ENCODE measurements at places on chromosomes 4 and X.

GRCh38 chr4:24849756-24850155 is 54.4 kb downstream of the SOD3 start:
- DNase-seq, result no peak

GRCh38 chr4:15695729-15696128 is 7.1 kb upstream of the BST1 start:
- DNase-seq, result peak; percentile 57

DNA sequence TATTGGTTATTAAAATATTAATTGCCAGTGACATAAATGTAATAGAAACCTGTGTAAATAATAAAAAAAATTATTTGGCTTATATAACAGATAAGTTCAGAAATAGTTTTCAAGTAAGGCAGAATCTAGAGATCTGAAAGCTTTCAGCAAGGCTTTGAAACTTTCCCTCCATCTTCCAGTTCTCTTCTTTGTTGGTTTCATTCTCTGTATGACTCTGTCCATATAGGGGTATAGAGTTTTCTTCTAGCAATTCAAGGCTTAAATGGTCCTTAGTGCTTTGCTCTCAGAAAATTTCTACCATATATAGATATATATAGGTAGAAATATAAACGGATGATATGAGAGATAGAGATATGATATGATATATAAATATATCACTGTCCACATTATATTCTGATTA is 160.5 kb upstream of the GABRA2 start:
- no peak for DNase-seq

DNA sequence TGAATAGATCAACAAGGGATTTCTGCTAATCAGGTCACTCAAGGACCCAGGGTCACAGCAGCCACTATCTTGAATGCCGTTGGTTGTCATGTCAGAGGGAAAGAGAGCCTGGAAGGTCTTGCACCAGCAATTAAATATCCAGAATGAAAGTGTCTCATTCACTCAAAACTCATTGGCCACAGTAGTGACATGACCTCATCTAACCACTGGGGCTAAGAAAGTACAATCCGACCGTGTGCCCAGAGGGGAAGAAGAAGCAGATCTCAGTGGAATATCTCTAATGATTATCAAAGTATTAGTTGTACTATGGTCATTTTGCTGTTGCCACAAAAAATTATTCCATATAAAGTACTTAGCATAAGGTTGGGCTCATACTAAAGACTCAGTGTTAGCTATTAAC is 210.0 kb downstream of the QDPR start:
- no peak for DNase-seq

DNA sequence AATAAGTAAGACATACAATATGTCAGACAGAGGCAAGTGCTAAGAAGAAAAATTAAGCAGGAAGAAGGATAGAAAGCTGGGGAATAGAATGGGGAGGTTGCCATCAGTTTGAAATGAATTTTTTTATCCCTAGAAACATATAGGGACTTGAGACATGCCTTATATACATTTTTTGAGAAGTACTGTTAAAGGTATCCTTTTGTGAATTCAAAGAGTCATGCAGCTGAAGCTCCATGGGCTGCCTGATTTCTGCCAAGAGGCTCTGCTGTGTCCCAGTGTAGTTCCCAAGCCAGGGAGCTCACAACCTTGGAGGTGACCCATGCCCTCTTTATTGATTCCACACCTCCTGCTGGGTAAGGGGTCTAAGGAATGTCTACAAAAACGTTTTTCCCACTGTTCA is 564.6 kb upstream of the DIPK2B start:
- peak; percentile 20 for DNase-seq

GRCh38 chr4:26022346-26023202 is 108.6 kb downstream of the SMIM20 start:
- peak; percentile 88 for DNase-seq

DNA sequence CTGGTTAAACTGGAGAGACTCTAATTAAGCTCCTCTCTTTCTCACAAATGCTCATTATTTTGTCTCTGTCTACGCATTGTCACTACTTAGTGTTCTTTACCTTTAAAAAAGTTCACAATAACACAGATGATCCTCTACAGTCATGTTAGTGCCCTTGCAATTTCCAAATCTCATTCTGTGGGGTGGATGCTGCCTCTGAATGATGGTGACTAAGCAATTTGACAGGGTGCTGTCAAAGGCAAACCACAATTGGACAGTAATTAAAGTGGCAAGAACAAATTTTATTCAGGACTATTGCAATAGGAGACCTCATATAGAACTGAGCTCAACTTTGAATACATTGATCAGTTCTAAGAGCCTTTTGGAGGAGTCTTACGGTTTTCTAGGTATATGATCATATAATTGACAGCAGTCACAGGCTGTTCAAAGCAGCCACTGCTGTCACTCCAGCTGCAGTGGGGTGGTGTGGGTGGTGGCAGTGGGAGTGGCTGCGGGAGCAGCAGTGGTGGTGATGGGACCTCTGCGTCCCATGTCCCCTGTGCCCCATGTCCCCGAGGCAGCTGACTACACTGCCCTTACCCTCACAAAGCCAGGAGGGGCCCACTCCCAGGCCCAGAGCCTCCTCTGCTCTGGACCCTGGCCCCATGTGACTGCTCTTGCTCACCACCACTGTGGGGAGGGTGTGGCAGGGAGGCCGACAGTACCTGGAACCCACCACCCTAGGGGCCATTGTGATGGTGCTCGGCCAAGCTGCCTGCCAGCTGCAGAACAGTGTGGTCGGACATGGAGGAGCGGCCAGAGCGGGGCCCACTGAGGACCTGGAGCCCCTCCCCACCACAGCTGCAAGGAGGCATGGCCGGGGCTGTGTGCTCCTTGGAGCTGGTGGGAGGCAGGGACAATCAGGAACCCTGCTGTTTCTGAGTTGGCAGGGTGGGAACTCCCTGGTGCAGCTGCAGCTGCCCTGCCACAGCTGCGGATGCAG is 30.4 kb upstream of the PAGE1 start:
- no peak for DNase-seq

- DNase-seq, result peak; percentile 56
Measured at GRCh38 chr4:146654687-146655520, 16.2 kb downstream of the POU4F2 start.

DNA sequence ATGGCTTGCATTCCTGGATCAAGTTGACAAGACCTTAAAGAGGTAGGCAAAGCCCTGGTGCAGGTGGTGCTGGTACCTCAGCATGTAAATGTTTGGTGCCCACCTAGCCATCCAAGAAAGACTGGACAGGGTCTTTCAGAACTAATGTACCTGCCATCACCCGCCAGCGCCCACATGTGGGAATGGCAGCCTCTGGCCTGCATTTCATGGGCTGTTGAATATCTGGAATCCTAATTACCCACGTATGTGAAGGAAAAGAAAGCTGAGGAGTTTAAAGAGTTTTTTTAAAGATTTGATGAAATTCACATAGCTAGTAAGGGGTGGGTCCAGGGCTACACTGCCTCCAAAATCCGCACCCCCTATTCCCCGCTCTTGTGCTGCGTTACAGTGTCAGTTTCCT is 8.6 kb upstream of the CCDC149 start:
- DNase-seq, result no peak

DNA sequence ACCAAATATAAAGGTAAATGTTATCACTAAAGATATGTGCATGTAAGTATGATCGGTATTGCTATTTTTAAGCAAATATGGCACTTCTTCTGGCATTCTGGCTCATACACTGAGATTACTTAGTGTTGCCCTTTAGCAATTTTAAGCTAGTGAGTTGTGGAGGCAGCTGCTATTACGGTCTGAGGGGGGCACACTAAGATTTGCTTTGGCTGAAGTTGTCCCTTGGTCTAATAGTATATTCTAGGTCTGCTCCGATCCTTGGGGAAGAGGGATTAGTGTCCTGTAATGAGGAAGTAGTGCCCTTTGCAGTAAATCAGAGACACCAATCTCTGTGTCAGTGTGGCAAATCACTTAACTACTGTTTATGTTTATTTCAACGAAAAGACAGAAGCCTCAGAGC is 196.5 kb upstream of the FTHL17 start:
- DNase-seq, result no peak

- DNase-seq, result peak; percentile 94
Measured at GRCh38 chr4:85681221-85681657, 206.3 kb downstream of the ARHGAP24 start.

DNA sequence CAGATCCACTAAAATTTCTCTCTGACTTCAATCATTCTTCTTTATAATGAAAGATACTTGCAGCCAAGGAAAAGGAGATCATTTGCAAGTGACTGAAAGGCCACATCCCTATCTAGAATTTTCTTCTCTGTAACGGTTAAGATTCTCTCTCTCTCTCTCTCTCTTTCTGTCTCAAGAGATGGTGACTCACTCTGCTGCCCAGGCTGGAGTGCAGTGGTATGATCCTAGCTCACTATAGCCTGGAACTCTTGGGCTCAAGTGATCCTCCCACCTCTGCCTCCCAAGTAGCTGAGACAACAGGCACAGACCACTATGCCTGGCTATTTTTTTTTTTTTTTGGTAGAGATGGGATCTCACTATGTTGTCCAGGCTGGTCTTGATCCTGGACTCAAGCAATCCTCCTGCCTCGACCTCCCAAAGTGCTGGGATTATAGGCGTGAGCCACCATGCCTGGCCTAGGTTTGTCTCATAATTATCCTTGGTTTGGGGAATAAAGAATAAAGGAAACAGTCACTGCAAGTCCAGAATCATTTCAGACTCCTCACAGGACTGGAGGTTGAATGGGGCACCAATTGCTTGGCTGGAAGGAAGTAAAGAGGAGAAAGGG is 33.3 kb upstream of the GALNT7 start:
- DNase-seq, result peak; percentile 26
